Amniotic stem cell (primary cell): ENCODE measurements at places on chromosomes 2 and 18.

- DNase-seq, result no peak
Observed at GRCh38 chr2:44942304-44943030, 965 bp downstream of the SIX3 start.

DNA sequence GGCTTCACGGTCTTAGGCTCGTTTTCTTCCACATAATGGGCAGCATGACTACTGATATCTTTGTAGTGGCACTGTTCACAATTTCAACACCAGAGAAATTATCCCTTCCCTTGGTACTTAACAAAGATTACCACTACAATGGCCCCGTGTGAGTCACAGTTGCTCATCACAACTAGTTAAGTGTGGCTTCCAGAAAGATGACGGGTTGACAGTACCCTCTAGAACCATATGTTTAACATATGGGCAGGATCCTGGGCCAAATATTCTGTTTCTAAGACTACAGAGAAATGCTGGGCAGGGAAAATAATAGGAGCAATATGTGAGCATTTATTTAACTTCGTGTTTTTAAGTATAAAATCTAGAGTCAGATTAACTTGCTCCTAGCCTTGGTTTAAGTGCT lies 780.1 kb upstream of the LINC00305 start:
- no peak for DNase-seq

DNA sequence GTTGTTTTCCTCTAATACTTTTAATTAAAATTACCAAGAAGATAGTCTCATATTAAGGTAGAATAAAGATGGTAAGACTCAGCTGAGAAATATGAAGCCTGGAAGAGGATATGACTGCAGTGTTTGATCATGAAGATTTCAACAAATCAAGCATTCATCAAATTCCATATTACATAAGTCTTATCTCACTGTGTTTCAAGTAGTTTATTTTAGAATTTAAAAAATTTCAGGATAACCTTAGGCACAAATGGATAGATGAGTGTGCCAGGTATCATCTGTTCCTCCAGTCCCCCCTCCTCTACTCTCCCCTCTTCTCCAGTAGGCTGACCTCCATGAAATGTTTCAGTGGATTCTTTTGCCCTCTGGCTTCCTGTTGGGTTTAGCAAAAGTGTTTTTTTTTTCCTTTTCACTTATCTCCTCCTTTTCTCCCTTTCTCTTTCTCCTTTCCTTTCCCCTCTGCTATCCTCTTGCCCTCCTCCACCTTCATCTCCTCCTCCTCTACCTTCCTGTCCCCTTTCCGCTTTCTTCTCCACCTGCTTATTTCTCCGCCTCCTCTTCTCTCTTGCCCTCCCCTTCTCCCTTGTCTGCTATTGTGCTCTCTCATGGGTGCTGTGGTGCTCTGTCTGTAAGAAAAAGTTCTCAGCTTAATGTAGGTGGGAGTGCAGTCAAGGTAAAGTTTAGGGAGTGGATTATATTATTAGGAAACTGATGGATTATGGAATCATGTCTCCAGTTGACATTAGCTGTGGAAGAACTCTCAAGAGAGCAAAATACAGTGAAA lies 72.8 kb downstream of the ABI2 start:
- DNase-seq, result no peak

GRCh38 chr2:17792515-17792914 lies 23.7 kb upstream of the MSGN1 start:
- DNase-seq, result no peak
